SJSA1 (cell line): ENCODE measurements at places on chromosomes 2 and 18. TPM values are rescaled to one million over a fixed set of nuclear protein-coding genes. Genes with fewer than 3 reads are reported as not detected.

DNA sequence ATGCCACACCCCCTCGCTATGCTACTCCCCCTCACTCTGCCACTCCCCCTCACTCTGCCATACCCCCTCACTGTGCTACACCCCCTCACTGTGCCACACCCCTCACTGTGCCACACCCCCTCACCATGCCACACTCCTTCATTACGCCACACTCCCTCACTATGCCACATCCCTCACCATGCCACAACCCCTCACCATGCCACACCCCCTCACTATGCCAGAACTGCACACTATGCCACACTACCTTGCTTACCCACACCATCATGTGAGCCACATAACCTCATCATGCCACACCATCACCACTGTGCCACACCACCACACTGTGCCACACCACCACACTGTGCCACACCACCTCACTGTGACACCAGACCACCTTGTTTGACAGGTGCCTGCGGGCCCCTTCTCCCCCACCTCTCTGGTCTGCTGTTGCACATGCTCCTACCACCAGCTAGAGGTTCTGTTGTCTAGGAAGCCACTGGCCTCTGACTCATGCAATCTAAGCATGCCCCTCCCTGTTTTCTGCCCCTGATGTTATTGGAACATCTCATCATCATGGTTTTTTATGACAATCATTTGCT lies 22.0 kb downstream of the MARCHF4 start:
- peak; percentile 58 for DNase-seq

DNA sequence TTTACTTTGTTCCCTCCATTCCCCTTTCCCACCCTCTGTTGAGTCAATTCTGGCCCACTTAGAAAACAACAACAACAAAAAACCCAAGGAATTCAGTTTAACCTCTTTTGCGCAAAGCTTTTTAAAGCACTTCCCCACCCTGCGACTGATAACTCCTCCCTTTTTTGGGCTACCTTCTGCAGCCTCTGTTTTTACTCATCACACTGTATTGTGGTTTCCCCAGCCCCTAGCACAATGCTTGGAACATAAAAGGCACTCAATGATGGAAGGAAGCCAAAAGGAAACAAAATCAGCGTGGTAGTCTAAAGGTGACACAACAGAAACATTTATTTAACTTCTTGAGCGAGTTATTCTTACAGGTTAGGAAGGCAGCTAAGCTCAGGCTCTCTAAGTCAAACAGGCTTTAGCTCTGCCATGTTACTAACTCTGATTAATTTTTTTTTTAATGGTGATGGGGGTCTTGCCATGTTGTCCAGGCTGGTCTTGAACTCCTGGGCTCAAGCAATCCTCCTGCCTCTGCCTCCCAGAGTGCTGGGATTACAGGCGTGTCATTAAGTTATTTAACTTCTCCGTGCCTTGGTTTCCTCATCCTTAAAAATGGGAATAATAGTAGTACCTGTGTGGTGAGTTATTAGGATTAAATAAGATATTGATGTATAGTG lies 1.3 kb downstream of the CEP68 start:
- DNase-seq, result peak; percentile 56

DNA sequence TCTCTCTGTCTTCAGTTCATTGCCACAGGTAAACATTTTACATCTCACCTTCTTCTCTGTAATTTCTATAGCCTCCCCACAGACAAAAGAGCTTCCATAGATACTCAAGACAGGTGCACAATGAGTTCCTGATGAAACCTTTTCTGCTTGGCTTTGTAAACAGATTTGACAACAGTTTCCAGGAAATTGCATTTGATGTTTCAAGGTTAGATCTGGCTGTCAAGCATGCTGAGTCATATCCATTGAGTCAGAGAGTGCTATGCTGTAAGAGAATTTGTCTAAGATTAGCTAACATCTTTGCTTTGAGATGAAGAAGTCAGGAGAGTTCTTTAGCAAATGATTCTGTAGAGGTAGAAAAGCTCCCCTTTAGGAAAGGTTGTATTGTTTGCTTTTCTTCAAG lies 40.6 kb upstream of the MAP2 start:
- peak; percentile 12 for DNase-seq

DNA sequence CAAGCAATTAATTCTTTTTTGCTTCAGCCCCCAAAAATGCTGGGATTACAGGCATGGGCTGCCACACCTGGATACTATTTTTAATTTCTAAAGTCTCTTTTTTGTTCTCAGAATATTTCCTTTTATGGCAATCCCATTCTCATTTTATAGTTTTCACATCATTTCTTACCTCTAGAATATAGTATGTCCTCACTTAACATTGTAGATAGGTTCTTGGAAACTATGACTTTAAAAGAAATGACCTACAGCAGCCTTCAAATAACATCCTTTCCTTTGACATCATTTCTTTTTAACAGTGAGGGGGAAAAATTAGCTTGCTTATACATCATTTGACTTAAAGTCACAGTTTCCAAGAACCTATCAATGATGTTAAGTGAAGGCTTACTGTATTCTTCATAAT lies 31.6 kb downstream of the RBBP8 start:
- no peak for DNase-seq

- DNase-seq, result no peak
Measured at GRCh38 chr2:127423478-127423843, 5.2 kb downstream of the PROC start.

DNA sequence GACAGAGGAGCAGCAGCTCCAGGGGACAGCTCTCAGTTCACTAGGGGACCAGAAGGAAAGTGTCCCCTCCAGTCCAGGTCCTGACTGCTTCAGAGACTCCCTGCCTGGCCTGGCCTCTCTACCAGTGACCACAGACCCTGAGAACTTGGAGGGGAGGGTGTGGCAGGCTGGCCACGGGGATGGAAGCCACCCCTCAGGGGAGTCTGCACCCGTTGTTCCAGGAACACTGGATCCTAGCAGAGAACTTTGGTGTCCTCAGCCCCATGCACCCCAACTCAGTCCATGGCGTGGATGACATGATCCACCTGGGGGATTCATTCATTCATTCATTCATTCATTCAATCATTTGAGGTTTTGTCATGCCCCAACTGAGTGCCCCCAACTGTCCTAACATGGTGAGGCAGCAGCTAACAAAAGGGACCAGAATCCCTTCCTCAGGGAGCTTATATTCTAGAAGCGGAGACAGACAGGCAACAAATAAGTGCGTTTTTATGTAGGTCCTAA lies 31.9 kb downstream of the MYO7B start:
- peak; percentile 33 for DNase-seq

DNA sequence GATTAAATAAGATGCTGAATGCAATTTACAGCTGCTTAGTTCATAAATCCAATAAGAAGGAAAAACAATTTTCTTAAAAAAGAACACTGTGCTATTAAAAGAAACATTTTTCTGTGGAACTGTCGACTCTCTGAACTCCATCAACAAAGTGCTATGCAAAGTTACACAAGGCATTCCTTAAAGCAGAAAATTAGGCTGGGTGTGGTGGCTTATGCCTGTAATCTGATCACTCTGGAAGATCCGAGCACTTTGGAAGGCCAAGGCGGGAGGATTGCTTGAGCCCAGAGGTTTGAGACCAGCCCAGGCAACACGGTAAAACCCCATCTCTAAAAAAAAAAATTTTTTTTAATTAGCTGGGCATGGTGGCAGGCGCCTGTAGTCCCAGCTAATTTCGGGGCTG lies 13.0 kb downstream of the MCM6 start:
- DNase-seq, result no peak

DNA sequence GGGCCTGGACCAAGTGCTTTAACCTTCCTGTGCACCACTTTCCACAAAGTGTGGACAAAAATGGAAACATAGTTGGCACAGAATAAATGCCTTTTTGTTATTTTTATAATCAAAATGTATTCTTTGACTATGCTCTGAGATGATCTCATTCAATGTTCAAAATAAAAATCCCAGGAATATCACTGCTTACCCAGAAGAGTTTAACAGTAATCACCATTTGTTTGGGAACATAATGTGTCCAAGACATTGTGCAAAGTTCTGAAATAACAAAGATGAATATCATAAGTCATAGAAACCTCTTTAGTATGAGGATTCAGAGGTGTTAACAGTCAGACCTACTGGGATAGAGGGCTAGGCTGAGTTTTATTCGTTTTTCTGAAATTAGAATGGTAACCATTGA lies 668.1 kb downstream of the CNTNAP5 start:
- DNase-seq, result no peak

DNA sequence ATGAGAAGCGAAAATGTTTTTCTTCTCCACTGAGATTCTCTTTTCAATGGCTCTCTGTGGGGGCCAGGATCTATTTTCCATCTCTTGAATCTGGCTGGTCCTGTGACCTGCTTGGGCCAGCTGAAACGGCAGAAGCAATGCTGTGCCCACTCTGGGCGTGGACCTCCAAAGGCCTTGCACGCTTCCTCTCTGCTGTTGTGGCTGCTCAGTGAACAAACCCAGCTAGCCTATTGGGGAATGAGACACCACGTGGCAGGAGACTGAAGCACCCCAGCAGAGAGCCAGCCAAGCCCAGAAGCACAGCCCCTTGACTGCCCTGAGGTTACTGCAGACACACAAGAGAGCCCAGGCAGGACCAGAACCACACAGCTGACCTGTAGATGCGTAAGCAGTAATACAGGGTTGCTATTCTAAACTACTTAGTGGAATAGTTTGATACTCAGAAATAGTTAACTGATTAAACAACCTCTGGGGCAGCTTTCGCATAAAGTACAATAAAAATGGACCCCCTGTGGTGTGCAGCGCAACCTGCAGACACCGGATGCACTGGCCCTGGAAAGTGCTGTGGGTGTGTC lies 221.7 kb upstream of the SH3BP4 start:
- DNase-seq, result no peak

SEC11C gene
- 21.7 and 25.0 TPM in 2 replicates for total RNA-seq

C2orf80 gene
- total RNA-seq, result not detected in 2 replicates

RGPD3 gene
- 0.03 and 0.39 TPM in 2 replicates for total RNA-seq
